ENCODE measurements at places on chromosomes 5 and 9.

GRCh38 chr5:89397096-89397495, 514.1 kb upstream of the MEF2C start:
- no peak for DNase-seq

- DNase-seq: no peak
These were observed 24.6 kb upstream of the IFNB1 start for GRCh38 chr9:21102305-21102704.

GRCh38 chr5:65078331-65078730, 309.6 kb downstream of the CWC27 start:
- DNase-seq: no peak

DNA sequence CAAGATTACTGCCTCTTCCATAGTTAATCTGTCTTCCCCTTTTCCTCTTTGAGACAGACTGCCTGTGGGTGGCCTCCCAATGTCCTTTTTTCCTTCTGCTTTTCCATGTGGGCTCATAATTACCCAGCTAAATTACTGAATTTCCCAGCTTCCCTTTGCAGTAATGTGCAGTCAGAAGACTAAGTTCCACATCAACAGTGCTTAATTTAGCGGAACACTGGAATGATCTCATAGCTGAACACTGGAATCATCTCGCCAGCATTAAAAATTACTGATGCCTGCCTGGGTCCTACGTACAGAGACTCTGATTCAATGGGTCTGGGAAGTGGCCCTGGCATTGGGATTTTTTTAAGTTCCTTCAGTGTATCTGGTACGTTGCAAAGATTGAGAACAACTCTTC, 84.3 kb downstream of the DNAH5 start:
- DNase-seq: no peak

- no peak for DNase-seq
These were observed 122.1 kb upstream of the SPRY4 start for GRCh38 chr5:142446960-142447279.

GRCh38 chr5:141477815-141478214, 2.0 kb downstream of the PCDHGC3 start:
- no peak for DNase-seq

GRCh38 chr9:114372921-114373448, 14.8 kb downstream of the AKNA start:
- no peak for DNase-seq

GRCh38 chr9:99573085-99573484, 248.6 kb upstream of the NR4A3 start:
- no peak for DNase-seq

- DNase-seq: no peak
These were observed 39.3 kb downstream of the NTNG2 start for GRCh38 chr9:132201139-132201538.

DNA sequence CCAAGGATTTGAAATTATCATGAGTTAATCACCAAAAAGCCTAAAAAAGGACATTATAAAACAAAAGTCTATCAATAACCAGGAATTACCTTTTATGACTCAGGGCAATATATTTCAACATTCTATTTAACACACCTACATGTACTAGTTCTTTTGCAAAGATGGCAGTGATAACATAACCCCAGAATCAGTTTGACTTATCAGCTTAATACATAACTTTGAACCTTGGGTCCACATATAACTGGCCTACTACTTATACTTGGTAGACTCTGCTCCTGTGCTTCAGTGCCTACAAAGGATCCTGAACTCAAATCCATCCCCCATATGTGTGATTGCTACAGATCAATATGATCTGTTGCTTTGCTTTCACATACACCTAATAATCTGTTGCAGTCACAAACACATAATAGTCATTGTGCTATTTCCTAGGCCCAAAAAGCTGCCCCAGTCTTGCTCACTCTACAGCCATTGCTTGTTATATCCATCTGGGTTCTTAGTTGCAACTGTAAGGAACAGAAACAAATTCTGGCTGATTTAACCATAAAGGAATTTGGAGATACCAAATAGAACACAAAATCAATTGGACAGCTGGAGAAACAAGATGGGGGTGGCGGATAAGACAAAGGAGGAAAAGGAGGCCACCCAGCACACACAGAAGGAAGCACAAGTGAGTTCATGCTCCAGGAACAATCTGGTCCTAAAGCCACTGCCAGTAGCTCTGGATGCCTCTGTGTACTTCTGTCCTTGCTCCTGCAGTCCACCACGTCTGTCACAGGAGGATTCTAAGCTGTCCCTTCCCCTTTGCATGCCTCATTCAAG, 25.5 kb downstream of the DEPDC1B start:
- DNase-seq: no peak

GRCh38 chr5:68251804-68252522, 36.4 kb downstream of the PIK3R1 start:
- DNase-seq: no peak

DNA sequence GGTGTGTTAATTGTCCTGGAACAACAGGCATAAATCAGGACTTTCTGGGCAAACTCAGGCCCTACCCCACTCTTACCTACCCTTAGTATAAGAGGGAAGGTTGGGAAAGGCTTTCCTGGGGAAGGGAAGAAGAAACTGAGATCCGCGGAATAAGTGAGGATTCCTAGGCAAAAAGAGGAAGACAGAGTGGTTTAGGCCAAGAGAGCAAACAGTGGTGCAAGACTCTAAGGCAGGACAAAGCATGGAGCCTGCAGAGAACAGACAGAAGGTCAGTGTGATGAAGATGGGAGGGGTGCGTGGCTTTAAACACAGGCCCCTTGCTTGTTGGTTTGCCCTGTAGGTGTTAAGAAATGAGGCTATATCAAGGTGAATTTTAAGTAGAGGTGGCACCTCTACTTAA, 69.4 kb downstream of the TMC1 start:
- DNase-seq: no peak

DNA sequence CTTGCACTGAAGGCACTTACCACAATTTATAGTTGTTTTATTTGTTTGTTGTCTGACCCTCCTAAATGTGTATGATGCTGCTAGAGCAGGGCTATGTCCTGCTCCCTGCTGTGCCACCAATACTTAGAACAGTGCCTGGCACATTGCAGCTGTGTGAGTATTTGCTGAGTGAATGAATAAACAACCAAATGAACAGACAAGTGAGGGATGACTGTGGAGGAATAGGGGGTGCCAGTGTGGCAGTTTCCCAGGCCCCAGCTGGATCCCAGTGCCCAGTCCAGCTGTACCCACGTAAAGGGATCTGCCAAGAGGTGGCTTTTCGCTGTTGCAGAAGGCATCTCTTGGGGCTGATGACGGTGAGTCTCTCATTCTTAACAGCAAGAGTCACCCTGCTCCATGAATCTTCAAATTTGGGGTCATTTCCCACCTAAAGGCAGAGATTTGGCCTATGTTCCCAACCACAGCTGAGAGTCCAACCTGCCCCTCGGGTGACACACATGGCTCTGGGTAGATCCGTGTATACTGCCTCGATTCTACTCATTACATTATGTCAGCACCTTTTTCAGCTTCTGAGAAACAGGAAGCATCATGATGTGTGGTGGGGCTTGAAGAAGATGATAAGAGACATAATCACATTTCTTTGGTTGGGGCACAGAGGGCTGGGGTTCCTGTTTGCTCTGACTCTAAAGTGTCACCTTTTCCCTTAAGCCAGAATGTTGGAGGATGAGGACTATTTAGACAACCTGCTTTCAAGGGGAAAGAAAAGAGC, 14.3 kb downstream of the IL5 start:
- DNase-seq: peak; percentile 54

GRCh38 chr5:126166368-126166767, 256.8 kb upstream of the GRAMD2B start:
- no peak for DNase-seq

DNA sequence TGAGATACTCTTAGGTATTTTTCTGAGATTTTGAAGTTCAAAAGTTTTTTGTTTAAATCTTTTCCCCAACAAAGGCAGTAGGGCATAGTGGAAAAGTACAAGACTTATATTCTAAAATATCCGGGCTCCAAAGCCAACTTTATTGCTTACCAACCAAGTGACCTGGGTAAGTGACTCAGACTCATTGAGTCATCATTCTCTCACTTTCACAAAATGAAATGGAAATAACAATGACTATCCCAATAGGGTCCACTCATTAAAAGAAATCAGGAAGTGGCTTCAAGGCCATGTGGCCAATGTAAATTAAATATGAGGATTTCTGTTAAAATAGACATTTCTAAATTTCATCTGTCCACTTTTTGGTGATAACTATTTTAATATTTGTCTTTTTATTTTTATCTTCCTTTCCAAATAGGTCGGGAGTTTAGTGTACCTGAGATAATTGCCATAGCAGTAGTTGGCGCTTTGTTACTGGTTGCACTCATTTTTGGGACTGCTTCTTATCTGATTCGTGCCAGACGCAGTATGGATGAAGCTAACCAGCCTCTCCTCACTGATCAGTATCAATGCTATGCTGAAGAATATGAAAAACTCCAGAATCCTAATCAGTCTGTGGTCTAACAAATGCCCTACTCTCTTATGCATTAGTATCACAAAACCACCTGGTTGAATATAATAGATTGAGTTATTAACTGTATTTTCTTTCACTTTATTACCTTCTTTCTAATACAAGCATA, 15.5 kb downstream of the TYRP1 start:
- DNase-seq: no peak

DNA sequence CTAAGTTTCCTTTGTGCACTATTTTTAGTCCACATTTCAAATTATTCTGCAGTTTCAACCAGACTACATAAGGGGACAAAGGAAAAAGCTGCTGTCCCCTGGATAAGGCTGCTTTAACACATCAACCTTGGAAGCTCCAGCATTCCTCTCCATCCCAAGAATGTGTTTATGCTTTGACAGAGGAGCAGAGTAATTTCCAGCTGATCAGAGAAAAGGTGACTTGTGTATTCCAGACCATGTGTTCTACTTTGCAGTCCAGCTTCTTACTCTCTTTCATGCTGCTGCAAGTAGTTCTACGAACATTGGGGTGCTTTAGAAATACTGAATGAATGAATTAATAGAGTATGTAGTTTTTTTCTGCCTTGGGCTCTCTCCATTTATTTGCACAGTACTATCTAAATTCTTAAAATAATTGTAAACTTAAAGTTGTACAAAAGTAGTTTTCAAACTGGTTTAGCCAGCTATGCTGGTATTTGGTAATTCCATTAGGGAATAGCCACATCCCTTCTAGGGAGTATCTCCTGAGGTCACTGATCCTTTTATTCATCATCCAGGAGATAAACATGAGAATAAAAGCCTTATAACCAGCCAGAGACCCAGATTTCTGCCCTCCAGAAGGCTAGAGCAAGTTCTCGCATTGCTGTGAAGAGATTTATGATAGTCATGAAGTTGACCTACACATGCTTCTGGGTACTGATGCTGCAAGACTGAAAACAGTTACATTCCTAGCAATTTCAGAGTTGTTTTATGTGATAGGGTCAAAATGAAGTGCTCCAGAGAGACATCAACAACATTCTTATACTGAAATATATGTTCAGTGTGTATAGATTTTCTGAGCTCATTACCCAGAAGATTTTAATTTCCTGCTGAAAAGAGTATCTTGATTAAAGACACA, 215.2 kb downstream of the COMMD10 start:
- no peak for DNase-seq

DNA sequence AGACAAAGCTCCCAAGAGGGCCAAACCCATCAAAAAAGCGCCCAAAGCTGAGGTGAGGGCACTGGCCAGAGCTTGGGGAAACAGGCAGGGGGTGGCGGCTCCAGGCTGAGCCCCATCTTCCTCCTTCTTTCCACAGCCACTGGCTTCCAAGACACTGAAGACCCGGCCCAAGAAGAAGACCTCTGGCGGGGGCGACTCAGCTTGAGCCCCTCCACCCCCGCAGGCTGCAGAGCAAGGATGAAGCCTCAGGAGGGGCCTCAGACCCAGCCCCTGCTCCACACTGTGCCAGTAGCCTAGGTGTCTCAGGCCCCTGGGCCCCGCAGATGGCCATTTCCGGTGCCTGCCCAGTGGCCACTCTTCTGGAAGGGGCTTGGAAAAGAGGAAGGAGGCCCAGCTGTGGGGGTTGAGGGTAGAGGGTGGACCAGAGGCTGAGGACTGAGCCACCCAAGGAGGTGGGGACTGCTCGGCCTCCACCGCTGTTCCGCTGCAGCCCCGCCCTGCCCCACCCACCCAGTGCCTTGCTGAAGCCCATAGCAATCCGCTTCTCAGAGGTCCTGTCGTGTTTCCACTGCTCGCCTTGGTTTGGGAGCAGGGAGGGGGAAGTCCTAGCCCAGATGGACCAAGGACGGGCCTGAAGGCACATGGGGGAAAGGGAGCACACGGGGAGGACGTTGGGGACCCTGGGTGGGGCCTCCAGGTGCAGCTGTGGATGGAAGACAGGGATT, 6.9 kb downstream of the REEP2 start:
- DNase-seq: peak; percentile 75

DNA sequence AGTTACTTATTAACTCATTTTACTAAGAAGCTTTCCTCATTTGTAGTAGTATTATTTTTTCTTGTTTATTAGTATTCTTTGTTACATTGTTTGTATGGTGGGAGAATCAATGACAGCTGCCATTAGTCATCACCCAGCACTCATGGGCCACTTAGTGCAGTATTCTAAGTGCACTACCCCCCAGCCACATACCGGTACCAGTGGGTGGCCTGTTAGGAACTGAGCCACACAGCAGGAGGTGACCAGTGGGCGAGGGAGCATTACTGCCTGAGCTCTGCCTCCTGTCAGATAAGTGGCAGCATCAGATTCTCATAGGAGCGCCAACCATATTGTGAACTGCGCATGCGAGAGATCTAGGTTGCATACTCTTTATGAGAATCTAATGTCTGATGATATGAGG, 24.2 kb upstream of the CAMLG start:
- DNase-seq: no peak

DNA sequence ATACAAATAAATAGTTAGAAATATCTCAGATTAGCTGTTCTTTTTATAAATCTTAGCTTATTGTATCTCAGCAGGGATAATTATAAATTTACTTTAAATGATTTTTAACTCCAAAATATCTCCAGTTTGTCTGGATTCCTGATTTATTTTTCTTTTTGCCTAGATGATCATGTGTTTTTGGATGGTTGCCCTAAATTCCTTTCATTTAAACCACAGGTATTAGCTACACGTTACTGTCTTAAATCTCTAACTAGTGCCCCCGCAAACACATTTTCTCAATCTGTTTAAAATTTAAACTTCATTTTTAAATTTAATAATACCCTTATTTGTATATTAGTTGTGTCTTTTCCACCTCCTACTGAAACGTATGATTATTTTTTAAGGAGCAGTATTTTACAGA, 5.6 kb downstream of the FER start:
- DNase-seq: no peak

DNA sequence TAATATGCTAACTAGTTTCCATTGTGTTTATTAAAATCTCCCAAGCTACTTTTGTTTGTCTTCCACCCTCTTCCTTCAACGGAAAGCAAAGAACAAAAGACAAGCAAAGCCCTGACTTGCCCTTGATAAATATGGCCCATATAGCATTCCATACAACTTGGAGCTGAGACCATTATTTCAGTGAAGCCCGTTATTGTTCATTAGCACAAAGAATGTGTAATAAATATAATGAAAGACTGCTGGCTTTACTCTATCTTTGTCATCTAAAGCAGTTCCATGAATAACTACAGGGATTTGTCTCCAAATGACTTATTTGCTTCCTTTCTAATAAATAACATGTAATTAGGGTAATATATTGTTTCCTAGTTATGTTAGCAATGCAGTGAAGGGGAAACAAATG, 270.7 kb upstream of the TLE4 start:
- DNase-seq: no peak

All from K562 (cell line).